ENCODE measurements at places on chromosomes 7 and 10.

GRCh38 chr10:8071006-8071405 lies 16.5 kb downstream of the GATA3 start:
- DNase-seq: no peak

- no peak for DNase-seq
Measured at GRCh38 chr10:22619101-22619500, 95.3 kb downstream of the PIP4K2A start.

GRCh38 chr10:12785415-12785831 lies 216.1 kb downstream of the CCDC3 start:
- DNase-seq: no peak

DNA sequence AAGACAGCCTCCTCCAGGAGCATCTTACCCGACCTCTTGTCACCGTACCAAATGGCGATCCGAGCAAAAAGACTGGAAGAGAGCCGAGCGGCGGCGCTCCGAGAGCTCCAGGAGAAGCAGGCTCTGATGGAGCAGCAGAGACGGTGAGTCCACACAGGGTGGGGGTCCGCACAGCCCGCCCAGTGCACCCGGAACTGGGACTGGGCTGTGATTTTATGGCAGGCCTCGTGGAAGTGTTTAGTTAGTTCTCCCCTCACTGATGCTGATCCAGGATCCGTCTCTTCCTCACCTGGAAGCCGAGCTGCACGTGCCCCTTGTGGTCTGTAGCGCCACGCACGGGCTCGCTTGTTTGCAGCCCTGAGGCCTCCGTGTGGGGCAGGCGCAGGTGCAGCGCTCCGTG lies 19.6 kb downstream of the LRRC27 start:
- no peak for DNase-seq
